ENCODE measurements at places on chromosomes 16 and 17.

DNA sequence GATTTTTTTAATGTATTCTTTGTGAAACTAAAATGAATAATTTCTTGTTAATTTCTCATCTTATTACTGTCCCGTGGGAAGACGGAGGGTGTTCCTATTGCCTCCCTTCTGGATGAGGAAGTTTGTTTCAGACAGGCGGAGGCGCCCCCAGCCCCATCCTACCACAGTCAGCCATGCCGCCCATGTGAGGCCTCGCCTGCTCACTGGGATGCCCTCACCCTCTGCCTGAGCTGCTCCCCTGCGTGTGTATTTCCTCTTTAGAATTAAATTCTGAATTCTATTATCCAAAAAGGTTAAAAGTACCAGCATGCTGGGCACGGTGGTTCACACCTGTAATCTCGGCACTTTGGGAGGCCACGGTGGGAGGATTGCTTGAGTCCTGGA lies 14.0 kb downstream of the KCTD2 start:
- no peak for ATAC-seq

- no peak for ATAC-seq
Measured at GRCh38 chr16:62391940-62392339, 355.7 kb upstream of the CDH8 start.

DNA sequence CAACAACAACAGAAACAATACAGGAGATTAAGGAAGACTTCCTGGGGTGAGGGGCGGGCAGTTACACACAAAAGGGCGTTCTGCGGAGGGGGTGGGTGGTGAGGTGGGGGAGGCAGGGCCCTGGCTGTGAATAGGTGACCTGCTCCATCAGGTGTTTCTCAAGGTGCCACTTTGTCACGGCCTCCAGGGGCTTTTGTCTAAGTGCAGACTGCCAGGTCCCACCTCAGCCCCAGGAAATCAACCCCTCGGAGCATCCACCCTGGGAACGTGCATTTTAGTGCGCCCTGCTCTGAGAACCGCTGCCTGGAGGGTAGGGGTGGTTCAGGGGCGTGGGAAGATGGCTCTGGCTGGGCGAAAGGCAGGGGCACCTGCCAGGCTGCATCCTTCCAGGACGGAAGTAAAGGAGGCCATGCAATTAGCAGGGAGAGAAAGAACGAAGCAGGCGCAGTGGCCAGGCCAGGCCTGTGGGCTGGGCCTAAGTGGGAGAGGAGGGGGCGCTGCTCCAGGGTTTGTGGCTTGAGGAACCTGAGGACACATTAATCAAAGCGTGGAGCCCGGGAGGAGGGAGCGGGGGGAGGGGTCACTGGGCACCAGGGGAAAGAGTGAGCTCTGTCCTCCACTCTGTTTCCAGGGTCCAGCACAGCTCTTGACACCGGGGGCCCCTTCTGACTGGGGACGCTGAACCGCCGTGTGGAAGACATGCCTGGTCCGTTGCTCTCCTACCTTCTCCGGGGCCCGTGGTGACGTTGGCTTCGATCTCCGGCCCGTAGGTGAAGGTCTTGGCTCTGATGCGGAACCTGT lies 49.4 kb upstream of the CDC42EP4 start:
- no peak for ATAC-seq

DNA sequence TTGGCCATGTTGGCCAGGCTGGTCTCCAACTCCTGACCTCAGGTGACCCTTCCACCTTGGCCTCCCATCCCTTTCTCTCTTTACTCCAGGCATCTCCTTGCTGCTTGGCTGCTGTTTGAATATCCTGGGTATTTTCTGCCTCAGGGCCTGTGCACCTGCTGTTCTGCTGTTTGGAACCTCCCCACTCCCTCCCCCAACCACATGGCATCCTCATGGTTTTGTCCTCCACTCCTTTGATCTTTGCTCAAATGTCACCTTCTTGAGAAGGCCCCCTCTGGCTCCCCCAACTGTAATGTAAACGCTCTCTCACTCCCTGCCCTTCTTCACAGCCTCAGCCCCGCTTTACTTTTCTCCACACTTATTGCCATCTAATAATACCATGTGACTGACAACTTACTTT lies 152.0 kb downstream of the GSG1L start:
- no peak for ATAC-seq

GRCh38 chr16:68366062-68366461 lies 55.2 kb downstream of the PRMT7 start:
- ATAC-seq, result no peak

DNA sequence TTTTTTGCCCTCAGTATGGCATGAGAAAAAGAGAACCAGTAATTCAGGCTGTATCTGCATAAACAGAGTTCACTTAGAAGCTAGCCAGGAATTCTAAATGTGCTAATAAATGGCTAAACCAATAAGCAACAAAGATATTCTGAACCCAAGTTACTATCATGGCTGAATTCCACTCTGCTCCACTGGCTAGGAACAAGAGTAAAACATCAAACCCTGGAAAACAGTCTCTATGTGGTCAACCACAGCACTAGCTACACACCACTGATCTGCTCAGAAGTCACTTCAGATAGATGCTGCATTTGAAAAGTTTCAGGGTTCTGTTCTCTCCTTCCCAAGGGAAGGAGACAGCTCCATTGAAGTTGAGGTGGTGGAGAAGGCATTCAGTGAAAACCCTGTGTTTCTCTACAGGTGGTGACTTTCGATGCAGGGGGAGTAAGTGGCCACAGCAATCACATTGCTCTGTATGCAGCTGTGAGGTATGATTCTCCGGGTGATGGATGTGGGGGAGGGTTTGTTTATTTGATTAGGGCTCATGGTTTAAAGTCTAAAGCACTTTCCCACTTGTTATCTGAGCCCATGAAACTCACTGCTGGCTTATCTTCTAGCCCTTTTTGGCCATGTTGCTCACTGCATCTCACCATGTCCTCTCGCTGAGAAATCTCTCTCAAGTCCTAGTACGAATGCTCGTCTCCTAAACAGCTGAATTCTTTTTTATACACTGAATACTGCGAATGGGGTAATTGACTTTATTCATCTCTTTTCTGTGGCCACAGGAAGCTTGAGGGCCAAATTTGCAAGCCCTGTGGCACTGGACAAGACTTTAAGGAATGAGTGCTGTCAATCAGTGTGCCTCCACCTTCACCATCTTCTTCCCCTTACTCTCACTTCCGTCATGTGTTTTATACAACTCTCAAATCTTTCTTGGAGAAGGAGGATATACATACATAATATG lies 39.9 kb downstream of the CENPV start:
- no peak for ATAC-seq

DNA sequence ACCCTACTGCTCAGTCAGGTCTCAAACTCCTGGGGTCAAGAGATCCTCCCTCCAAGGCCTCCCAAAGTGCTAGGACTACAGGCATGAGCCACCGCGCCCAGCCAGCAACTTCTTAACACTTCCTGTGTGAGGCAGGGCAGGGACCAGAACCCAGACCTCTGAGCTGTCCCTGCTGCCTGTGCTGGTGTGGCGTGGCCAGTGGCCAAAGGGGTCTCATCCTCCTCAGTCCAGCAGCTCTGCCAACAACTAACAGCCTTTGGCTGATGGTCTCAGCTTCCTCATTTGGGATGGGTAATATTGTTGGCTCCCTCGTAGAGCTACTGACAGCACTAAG lies 1.4 kb upstream of the LLGL1 start:
- ATAC-seq, result no peak

- ATAC-seq, result no peak
Measured at GRCh38 chr17:74800531-74800930, 24.4 kb upstream of the NAT9 start.

- no peak for ATAC-seq
Measured at GRCh38 chr17:62823111-62823893, 15.2 kb upstream of the MARCHF10 start.

DNA sequence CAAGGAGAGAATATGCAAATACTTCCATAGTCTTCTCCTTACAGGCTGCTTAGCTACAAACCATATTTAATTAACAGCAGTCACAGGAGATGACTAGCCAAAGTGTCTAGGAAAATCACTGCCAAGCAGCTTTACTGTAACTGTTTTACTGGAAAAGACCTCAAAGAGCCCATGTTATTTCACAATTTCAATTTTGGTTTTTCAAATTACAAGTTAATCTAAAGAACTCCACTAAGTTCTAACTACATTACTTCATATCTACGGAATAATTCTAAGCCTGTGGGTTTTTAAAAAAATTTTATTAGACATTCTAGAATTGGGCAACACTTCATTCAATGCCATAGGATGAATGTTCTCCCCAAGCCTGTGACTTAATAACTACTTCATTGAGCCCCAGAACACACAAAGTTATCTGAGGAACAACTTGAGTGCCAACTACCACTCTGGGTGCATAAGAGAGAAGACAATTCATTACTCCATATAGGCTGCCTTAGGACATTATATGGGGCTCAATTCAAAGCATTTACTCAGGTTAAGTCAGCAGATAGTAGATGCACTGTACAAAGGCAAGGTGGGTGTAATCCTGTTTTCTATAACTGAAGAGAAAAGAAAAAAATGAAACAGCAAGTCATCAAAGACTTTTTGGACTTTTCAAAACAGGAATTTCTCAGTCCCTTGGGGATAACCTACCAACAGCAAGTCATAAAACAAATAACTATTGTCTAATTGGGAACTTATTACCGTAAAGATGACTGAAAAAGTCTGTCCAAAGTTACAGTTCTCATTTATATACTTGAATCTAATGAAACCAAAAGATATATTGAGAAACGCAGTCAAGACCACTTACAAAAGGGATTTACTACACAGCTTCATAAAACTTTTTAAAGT lies 33.0 kb downstream of the STAT3 start:
- peak; percentile 55 for ATAC-seq

GRCh38 chr17:39674702-39675389 lies 6.6 kb downstream of the PNMT start:
- no peak for ATAC-seq

GRCh38 chr16:75024594-75024993 lies 25.8 kb downstream of the ZNRF1 start:
- ATAC-seq, result no peak

DNA sequence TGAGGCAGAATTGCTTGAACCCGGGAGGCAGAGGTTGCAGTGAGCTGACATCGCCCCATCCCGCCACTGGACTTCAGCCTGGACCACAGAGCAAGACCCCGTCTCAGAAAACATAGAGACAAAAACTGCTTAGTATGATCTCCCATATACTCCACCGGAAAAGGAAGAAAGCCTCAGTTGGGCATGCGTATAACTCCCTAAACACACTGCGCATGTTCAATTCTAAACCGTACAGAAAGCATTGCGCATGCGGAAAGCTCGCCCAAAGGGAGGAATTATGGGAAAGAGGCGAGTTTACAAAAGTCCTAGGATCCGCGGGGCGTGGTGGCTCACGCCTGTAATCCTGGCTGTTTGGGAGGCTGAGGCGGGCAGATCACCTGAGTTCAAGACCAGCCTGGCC lies 312.7 kb upstream of the ERCC4 start:
- no peak for ATAC-seq

Measured in activated T-helper 17 cell treated with anti-CD3 and anti-CD28 coated beads, Interleukin-2, amount 50 U/mL, for 72 hours (primary cell).